HEK293T (cell line): ENCODE measurements at places on chromosomes 12 and 14.

DNA sequence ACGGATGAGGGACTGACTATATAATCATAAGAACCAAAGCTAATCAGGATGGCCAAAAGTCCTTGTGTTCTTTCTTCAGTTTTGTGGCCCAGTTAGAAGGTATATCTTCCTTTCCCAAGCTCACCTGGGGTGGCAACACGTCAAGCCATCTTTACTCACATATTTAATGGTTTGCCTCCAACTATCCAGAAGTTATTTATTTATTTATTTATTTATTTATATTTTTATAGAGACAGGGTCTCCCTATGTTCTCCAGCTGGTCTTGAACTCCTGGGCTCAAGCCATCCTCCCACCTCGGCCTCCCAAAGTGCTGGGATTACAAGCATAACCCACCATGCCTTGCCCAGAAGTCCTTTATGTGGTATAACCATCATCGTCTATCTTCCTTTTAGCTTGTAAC is 11.8 kb upstream of the SP7 start:
- DNase-seq: no peak

- no peak for DNase-seq
Measured at GRCh38 chr12:120688527-120689071, 1.6 kb downstream of the MLEC start.

DNA sequence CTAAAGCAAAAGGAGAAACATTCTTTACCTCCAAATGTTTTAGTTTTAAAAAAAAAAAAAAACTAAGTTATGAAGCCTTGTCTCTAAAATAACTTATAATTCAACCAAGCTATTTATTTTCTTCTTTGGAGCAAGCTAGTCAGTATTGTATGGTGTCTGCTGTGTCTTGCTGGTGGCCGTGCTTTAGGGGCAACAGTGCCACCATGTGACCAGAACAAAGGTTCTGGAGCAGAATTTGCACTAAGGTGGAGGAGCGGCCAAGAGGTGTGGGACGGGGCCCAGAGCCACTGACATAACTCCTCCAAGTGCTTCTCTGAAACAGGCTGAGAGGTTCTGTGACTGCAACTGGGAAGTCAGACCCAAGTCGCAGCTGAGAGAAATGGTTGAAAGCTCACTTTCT is 4.5 kb downstream of the FICD start:
- DNase-seq: no peak

- peak; percentile 74 for DNase-seq
Measured at GRCh38 chr14:77032844-77033621, 4.5 kb upstream of the IRF2BPL start.
